PC-3 (cell line): ENCODE measurements at places on chromosomes 1 and 21.
A peak's percentile ranks its signal among the peaks of the same experiment; 100 is the strongest.

GRCh38 chr1:17837233-17838030, 82.3 kb downstream of the ACTL8 start:
- no peak overlapping the region for H3K4me3 ChIP-seq
- H3K27ac ChIP-seq, result no peak overlapping the region
- DNase-seq, result no peak
- H3K36me3 ChIP-seq, result no peaks in the 10 kb centered on the region
- peaks cover 14% of the 10 kb centered on the region for H3K27me3 ChIP-seq

DNA sequence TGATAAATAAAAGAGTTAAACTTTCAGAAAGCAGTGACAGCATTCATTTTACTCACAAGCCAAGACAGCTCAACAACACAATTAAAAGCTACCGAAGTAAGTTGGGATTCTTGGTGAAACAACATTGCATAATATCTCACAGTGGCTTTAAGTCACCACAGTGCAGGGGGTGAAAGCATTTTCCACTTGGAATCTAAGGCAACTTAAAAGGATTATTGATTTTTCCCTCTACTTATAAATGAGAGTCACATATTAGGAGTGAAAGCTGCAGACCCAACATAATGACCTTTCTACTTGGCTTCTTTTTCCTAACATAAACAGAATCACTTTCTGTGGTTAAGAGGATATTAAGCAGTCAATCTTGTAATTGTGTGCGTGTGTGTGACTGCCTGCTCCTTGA, 536.6 kb upstream of the CXADR start:
- no peaks in the 10 kb centered on the region for H3K36me3 ChIP-seq
- no peaks in the 10 kb centered on the region for H3K27me3 ChIP-seq
- DNase-seq, result no peak

DNA sequence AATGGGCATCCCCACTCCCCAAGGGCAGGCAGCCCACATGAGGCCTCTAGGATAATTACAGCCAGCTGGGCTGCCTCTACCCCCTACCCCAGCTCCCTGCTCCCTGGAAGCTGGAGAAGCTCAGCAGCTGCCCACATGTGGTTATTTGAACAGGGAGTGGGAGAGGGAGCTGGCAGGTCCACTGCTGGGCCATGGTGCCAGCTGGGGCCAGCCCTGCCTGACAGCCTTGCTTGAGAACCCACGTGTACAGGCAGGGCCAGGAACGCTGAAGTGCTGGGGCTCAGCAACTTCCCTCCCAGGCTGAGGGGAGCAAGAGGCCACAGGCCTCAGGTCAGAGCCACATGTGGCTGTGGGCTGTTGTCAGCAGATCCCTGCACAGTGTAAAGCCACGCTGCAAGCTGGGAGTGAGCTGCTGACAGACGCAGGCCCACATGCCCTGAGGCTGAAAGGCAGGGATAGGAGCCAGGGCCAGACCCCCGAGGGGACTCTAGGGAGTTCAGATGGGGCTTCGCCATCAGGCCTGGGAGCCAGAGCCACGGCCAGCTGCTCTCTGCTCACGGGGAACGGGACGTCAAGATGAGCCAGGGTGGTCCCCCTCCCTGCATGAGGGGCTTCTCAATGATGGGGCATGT, 129.0 kb downstream of the SYF2 start:
- DNase-seq, result no peak
- H3K4me1 ChIP-seq, result peaks cover 8% of the 10 kb centered on the region
- H3K27me3 ChIP-seq, result no peaks in the 10 kb centered on the region
- H3K4me3 ChIP-seq, result no peak overlapping the region

GRCh38 chr1:93687542-93687941, 5.9 kb upstream of the BCAR3 start:
- peaks cover 76% of the 10 kb centered on the region for H3K4me1 ChIP-seq
- no peak for DNase-seq
- H3K36me3 ChIP-seq, result 0 out of 2 replicates have a peak, but pooled peaks cover 2% of the 10 kb centered on the region
- no peak overlapping the region for H3K4me3 ChIP-seq
- peak overlapping the region; percentile 83 for H3K27ac ChIP-seq
- H3K27me3 ChIP-seq, result no peaks in the 10 kb centered on the region

DNA sequence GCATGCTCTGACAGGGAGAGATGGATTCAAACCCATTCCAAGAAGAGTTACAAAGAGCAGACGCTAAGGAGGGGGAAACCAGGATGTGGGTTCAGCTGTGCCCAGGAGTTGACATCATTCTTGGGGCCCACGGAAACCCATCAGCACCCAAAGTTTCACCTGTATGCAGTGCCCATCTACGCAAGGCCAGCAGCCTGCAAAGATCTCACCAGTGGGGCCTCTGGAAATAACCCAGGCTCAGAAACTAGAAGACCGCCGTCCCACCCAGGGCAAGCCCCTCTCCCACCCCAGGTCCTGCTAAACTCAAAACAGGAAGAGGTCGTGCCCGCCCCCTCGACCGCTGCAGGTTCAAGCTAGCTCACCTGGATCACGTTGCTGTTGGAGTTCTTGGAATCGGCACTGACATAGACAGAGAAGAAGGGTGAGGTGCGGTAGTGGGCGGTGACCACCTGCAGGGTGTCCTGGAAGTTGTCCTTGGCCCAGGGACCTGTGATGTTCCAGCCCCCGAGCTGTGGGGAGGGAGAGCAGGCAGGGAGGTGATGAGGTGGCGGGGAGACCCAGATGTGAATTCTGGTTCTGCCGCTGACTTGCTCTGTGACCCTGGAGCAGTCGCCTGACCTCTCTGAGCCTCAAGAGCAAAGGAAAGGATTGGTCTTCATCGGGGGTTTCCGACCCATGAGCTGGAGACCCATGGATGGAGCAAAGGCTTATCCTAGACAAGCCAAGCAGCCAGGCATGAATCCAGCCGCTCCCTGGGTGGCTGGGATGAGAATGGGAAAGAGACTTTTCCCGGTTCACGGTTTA, 31.7 kb downstream of the ECE1 start:
- H3K27me3 ChIP-seq, result no peaks in the 10 kb centered on the region
- peaks cover 26% of the 10 kb centered on the region for H3K4me1 ChIP-seq
- no peak for DNase-seq
- 0 out of 2 replicates have a peak, but pooled peaks cover 11% of the 10 kb centered on the region for H3K36me3 ChIP-seq
- H3K27ac ChIP-seq, result no peak overlapping the region
- H3K4me3 ChIP-seq, result no peak overlapping the region

GRCh38 chr1:236161230-236161629, 18.9 kb downstream of the GPR137B start:
- H3K36me3 ChIP-seq, result no peaks in the 10 kb centered on the region
- H3K4me1 ChIP-seq, result no peaks in the 10 kb centered on the region
- H3K27me3 ChIP-seq, result no peaks in the 10 kb centered on the region
- H3K4me3 ChIP-seq, result no peak overlapping the region

GRCh38 chr1:35560256-35561225, 2.9 kb downstream of the NCDN start:
- no peak for DNase-seq
- peaks cover 5% of the 10 kb centered on the region; the same call in 1 of the 2 replicates for H3K36me3 ChIP-seq
- H3K27me3 ChIP-seq, result no peaks in the 10 kb centered on the region
- H3K27ac ChIP-seq, result no peak overlapping the region

DNA sequence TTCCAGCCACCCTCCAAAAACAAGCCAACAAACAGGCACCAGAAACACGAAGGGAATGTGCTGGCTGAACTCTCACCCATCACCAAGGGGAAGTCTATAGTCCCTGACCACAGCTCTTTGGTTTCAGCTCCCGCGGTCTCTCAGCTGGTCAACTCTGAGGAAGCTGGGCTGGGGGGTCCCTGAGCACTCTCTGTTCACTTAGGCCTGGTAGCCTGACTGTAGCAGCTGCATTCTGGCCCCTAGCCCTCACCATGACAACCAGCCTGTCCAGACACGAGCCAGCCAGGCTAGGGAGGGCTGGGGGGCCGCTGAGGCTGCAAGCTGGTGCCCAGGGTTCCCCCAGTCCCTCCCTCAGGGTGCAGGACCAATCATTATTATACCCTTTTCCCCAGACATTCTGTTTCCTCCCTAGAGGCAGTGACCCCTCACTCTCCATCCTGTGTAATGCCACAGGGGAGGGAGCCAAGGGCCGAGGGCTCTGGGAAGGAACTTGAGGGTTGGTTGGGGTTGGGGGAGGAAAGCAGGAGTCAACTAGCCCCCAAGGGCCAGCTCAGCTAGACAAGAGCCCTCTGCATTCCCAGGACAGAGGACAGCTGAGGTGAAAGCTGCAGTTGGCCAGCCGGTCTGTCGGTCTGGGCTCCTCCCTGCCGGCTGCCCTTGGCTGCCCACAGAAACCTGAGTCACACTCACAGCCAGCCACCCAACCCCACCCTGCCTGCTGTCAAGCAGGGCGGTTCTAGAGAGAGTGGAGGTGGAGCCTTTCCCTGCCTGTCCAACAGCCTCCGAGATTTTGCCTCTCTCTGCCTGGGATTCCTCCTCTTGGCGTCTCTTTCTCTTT, 1.2 kb upstream of the TRAPPC3 start:
- H3K36me3 ChIP-seq, result 0 out of 2 replicates have a peak, but pooled peaks cover 4% of the 10 kb centered on the region
- H3K27me3 ChIP-seq, result no peaks in the 10 kb centered on the region
- peaks cover 34% of the 10 kb centered on the region for H3K4me1 ChIP-seq
- DNase-seq, result peak; percentile 95
- H3K4me3 ChIP-seq, result peak overlapping the region; percentile 45
- peak overlapping the region; percentile 96 for H3K27ac ChIP-seq

GRCh38 chr1:63230722-63231121, 91.6 kb upstream of the FOXD3 start:
- no peaks in the 10 kb centered on the region for H3K36me3 ChIP-seq
- 0 out of 2 replicates have a peak, but pooled peaks cover 3% of the 10 kb centered on the region for H3K27me3 ChIP-seq
- no peak for DNase-seq
- no peak overlapping the region for H3K4me3 ChIP-seq
- H3K4me1 ChIP-seq, result no peaks in the 10 kb centered on the region
- no peak overlapping the region for H3K27ac ChIP-seq

- no peak overlapping the region for H3K27ac ChIP-seq
- DNase-seq, result peak; percentile 57
- no peaks in the 10 kb centered on the region for H3K4me1 ChIP-seq
- H3K36me3 ChIP-seq, result no peaks in the 10 kb centered on the region
- no peaks in the 10 kb centered on the region for H3K27me3 ChIP-seq
Measured at GRCh38 chr1:186722711-186723309, 42.6 kb upstream of the PTGS2 start.

DNA sequence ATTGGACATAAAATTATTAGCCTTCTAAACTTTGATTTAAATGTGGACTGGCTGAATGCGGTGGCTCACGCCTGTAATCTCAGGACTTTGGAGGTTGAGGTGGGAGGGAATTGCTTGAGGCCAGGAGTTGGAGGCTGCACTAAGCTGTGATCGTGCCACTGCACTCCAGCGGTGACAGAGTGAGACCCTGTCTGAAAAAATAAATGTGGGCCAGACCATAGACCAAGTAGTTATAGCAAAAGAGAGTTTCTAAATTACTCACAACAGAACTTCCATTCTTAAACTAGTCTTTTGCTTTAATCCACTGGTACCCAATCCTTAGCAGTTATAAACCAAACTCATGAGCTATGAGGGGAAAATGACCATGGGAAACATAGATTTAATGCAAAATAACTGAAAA, 35.2 kb downstream of the RAP1A start:
- peaks cover 2% of the 10 kb centered on the region for H3K4me1 ChIP-seq
- H3K4me3 ChIP-seq, result no peak overlapping the region
- no peaks in the 10 kb centered on the region for H3K36me3 ChIP-seq

GRCh38 chr1:160829766-160830165, 32.9 kb downstream of the CD244 start:
- no peak overlapping the region for H3K4me3 ChIP-seq
- no peak overlapping the region for H3K27ac ChIP-seq
- H3K36me3 ChIP-seq, result no peaks in the 10 kb centered on the region
- H3K4me1 ChIP-seq, result peaks cover 46% of the 10 kb centered on the region
- DNase-seq, result no peak
- no peaks in the 10 kb centered on the region for H3K27me3 ChIP-seq

DNA sequence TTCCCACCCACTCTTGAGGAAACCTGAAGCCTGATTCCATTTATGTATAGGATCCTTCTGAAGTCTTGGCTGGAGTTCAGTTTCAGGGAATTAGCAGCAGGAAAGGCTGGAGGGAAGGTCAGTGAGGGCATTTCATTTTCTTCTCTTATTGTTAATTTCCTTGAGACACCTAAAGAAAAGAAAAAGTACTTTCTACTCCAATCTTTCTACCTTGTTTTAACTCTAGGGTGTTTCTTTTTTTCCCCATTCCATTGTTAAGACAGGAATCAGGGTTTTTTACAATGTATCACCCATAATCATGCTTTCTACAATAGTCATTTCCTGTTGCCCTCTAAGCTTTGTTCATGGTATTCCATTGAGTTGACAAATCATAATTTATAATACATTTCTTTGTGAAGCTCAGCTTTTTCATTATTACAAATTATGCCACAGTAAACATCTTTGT, 27.4 kb downstream of the SNRPE start:
- no peaks in the 10 kb centered on the region for H3K27me3 ChIP-seq
- H3K4me3 ChIP-seq, result peak overlapping the region; percentile 53
- peak; percentile 86 for DNase-seq
- peak overlapping the region; percentile 86 for H3K27ac ChIP-seq
- peaks cover 20% of the 10 kb centered on the region for H3K4me1 ChIP-seq

GRCh38 chr1:210239349-210240111, 6.9 kb downstream of the SERTAD4 start:
- peaks cover 27% of the 10 kb centered on the region for H3K4me1 ChIP-seq
- no peak overlapping the region for H3K4me3 ChIP-seq
- H3K36me3 ChIP-seq, result no peaks in the 10 kb centered on the region
- H3K27ac ChIP-seq, result no peak overlapping the region

DNA sequence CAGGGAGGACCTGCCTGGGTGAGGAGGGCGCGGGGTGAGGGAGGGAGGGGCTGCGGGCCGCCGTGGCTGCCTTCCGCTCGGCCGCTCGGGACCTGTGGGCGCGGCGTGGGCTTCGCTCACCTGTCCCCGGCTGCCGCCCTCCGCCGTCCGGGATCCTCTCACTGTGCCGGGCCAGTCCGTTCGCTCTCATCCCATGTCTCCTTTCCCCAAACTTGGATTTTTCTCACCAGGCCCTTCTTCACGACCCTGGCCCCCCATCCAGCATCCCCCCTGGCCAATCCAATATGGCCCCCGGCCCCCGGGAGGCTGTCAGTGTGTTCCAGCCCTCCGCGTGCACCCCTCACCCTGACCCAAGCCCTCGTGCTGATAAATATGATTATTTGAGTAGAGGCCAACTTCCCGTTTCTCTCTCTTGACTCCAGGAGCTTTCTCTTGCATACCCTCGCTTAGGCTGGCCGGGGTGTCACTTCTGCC, 362 bp downstream of the ZBTB48 start:
- peak overlapping the region; percentile 92 for H3K4me3 ChIP-seq
- no peaks in the 10 kb centered on the region for H3K27me3 ChIP-seq
- H3K36me3 ChIP-seq, result no peaks in the 10 kb centered on the region
- no peak for DNase-seq
- H3K4me1 ChIP-seq, result peaks cover 27% of the 10 kb centered on the region
- H3K27ac ChIP-seq, result 0 out of 2 replicates have a peak overlapping the region, but pooled peaks have one; percentile 11

DNA sequence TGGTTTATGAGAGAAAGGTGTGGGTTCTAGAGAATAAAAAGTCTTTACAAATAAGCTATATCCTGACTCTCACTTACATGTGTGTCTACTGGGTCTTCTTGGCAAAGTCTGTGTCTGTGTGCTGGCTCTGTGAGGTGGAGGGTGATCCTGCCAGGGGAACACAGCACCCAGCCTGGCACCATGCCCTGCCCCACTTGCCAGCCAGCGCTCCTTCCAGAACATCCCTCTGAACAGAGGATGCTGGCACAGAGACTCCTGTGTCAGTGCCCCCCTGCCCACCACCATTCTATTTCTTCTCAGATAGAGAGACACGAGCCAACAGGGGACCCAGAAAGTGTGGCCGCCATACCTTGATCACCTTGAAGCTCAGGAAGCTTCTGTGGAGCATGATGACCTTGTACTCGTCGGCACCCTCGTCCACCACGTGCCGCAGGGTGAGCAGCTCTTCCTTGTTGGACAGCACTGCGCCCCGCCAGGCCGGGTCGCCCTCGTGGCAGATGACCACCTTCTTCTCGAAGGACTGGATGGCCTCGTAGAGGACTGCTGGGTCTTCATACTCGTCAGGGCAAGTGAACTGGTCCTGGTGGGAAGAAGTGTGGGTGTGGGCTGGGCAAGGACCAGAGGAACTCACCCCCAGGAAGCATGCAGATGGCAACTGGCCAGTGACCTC, 49.7 kb downstream of the NTPCR start:
- H3K36me3 ChIP-seq, result peaks cover 16% of the 10 kb centered on the region; the same call in 1 of the 2 replicates
- H3K27ac ChIP-seq, result no peak overlapping the region
- no peak overlapping the region for H3K4me3 ChIP-seq
- no peaks in the 10 kb centered on the region for H3K27me3 ChIP-seq
- no peaks in the 10 kb centered on the region for H3K4me1 ChIP-seq
